ENCODE measurements at places on chromosomes 12 and 14.

DNA sequence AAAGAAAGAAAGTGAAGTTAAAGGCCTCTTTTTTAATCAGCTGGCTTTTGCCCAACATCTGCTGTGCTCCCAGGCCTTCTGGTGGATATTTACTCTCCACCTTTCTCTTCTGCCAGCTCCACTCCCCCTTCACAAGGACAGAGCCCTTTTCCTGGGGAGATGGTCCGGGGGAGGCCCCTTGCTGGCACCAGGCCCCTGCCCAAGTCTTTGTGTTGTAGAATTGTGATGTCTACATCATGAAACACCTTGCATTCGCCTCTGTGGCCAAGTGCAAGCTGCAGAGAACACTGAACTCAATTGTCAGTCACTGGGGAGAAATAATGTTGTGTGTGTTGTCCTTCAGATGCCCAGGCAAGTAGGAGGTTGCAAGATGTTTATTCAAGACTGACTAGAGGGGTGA lies 150.3 kb downstream of the DPF3 start:
- no peak for DNase-seq

GRCh38 chr12:131260954-131261353 lies 307.2 kb downstream of the ADGRD1 start:
- no peak for DNase-seq

GRCh38 chr12:54140588-54141388 lies 48.0 kb downstream of the SMUG1 start:
- DNase-seq: no peak

DNA sequence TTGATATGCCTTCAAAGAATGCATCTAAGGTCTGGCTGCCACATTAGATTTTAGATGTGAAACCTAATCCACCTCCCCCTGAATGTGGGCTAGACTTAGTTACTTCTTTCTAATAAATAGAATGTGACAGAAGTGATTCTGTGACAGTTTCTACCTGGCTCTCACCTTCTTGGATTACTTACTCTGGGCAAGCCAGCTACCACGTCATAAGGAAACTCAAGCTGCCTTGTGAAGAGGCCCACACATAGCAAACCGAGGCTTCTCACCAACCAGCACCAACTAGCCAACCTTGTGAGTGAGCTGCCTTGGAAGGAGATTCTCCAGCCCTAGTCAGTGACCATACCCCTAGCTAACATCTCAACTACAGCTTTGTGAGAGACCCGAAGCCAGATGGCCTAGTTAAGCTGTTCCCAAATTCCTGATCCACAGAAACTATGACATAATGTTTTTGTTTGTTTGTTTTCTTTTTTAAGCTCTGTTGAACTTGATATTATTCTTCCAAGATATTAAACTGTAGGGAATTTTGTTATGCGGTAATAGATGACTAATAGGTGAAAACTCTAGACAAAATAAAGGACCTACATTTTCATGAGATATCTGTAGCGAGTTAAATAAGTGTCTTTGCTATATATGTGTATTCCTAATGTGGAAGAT lies 6.2 kb downstream of the GPR19 start:
- no peak for DNase-seq

GRCh38 chr14:54570047-54570446 lies 3.1 kb downstream of the SAMD4A start:
- no peak for DNase-seq

DNA sequence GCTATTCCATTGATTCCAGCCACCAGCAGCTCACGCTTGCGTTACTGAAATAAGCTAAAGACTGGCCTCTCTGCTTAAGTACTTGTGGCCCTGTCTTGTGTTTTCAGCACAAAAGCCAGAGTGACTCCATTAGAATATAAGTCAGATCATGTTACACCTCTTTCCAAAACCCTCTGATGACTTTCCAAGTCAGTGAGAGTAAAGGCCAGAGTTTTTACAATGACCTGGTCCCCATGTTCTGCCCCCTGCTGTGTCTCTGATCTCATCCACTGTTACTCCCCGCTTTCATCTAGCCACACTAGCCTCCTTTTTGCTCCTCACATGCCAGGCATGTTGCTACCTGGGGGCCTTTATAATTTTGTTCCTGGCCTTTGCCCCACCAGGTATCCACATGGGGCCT lies 6.9 kb upstream of the CKAP4 start:
- no peak for DNase-seq

DNA sequence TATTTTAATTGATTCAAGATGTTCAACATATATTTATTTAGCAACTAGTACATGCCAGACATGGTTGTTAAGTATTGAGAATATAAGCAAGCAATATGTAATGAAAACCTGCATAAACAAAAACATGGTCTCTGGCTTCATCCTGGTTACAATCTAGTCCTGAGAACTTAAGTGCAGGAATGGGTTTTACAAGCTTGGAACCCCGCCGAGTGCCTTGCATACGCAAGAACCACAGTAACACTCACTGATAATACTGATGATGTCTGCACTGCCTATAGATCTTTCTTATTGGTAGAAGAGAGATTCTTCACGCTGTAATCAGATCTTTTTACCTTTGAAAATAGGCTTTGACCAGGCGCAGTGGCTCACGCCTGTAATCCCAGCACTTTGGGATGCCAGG lies 22.9 kb upstream of the CALM1 start:
- DNase-seq: no peak

DNA sequence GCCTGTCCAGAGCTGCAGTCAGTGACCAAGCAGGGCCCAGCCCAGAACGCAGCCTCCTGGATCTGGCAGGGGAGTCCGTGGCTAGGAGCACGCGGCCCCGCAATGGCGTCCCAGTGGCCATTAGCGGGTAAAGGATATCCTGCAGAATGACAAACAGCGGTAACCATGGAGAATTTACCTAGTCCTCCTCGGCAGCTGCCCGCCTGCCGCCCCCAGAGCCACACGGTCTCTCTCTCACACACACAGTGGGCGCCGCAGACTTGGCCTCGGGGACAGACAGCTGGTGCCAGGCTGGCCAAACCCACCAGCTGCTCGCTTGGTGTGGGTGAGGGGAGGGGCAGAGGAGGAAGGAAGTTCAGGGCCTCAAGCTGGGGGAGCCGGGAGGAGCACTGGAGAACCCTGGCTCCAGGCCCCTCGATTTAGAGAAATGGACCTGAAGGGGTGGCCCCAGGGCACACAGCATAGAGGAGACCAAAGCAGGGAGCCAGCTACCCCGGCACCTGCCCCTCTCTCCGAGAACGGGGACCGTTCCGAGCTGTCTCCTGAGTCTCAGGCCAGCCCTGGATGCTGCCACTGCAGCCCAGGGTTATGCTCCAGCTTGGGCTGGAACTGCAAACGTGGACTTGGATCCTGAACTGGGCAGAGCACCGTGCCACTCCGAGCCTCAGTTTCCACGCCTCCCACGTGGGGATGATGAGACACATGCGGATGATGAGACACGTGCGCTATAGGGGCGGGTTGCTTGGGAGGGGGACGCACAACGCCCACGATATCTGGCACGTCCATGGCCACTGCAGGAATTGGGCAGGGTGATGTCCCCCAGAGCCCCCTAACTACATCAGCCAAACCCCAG lies 3.4 kb downstream of the CDK2AP1 start:
- DNase-seq: no peak

- DNase-seq: no peak
Observed at GRCh38 chr14:101535232-101535631, 26.1 kb upstream of the DIO3 start.

- no peak for DNase-seq
Observed at GRCh38 chr12:2792671-2793500, 1.9 kb upstream of the FKBP4 start.

DNA sequence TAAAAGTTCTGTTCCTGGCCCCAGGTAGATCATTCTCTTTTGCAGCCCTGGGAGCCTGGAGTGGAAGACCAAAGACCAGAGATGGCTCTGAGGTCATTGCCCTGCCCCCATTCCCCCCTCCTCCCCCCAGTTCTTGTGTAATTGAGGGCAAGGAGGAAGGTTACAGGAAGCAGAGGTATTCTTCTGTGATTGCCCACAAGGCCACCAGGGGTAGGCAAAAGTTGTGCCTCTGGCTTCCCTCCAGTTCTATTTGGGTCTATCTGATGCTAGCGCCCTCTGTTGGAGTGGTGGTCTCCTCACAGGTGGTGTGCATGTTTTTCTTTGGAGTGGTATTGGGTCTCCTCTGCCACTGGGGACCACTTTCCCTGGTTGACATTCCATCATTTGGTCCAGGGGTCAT lies 41.2 kb upstream of the CRY1 start:
- DNase-seq: no peak

DNA sequence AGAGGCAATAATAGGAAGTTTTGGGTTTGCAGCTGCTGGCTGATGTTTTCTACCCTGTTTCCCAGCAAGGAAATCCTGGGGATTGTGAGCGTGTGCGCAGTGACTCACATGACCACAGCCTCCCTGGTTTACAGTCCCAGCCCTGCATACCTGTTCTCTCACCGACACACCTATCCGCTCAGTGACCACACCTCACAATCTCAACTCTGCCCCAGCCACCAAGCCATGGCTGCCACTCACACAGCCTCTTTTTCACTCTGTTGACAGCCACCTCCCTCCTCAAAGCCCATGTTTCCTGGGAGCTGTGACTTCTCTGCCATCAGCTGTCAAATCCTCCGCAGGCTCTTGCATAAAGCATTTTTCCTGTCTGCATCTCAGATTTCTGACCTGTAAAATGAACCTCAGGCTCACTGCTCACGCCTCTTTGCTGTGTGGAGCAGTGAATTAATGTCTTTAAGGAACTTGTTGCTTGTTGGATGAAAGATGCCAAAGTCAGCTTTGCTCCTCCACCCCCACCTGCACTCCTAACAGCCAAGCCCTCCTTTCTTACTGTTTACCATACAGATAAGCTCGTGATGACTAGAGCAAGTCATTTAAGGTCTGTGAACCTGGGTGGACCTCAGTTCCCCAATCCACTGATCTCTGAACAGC lies 43.5 kb downstream of the B4GALNT3 start:
- DNase-seq: no peak

GRCh38 chr12:55684761-55685370 lies 22.8 kb downstream of the ITGA7 start:
- no peak for DNase-seq

DNA sequence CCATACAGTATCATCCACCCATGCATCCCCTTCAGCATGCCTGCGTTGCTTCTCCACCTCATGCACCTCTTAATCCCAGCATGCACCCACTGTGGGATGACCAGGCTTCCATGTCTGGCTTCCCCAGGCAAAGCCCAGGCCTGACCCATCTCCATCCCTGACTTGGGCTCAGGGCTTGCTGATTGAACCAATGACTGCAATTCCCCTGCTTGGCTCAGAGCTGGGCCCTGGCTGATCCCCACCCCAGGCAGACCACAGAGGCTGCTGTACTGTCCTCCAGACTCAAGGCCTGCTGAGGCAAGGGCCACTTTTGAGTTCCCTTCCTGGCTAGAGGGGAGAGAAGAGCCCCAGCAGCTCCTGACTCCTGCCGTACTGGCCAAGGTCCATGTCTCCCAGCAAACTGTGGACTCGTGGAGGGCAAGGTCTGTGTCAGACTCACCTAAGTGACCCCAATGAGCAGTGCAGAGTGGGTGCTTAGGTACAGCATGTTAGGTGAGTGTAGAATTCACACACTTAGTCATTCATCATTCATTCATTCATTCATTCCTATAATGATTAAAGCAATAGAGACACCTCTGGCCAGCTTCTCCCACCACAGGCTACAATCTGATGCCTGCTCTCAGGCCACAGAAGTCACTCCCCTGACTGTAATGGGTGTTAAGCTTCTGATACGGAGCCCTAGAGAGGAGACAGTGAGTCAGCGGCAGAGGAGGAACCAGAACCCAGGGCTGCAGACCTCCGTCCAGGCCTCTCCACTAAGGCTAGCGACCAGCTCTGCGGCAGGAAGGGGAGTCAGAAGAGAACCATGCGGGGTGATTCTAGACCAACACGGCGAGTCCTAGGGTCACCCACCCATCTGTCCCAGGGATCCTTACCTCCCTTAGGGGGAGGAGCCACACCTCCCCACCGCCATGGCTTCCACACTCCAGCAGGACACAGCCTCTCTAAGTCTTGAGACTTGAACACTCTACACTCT lies 2.9 kb downstream of the BEGAIN start:
- no peak for DNase-seq

DNA sequence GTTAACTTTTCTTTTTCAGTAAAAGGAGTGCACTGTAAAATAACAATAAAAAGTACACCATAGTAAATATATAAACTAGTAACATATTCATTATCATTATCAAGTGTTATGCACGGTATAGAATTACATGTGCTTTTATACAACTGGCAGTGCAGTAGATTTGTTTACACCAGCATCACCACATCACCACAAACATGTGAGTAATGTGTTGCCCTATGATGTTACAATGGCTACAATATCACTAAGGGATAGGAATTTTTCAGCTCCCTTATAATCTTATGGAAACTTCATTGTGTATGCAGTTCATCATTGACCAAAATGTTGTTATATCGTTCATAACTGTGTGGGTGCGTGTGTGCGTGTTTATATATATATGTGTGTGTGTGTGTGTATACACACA lies 23.5 kb upstream of the NEDD1 start:
- no peak for DNase-seq

- no peak for DNase-seq
Observed at GRCh38 chr12:119642986-119643385, 24.9 kb upstream of the PRKAB1 start.

- no peak for DNase-seq
Observed at GRCh38 chr12:78096909-78097597, 266.4 kb downstream of the NAV3 start.

DNA sequence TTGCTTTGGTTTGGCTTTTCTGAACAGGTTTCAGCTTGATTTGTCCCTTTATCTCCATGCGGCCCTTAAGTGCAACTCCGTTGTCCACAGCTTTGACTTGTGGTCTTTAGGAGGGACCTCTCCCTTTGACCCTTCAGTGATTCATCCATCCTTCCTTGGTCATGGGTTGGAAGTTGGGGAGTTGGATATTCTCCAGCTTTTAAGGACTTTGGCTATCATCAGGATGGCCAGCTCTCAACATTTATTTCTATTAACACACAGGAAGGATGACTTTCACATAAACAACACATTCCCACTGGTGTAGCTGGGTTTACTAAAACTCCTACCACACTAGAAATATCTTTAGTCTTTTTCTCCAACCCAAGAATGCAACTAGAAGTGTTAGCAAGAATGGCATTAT lies 50.9 kb upstream of the E2F7 start:
- DNase-seq: no peak

- DNase-seq: no peak
Observed at GRCh38 chr12:121301876-121302275, 5.4 kb upstream of the CAMKK2 start.

- DNase-seq: no peak
Observed at GRCh38 chr14:22262881-22263280, 326.1 kb downstream of the DAD1 start.

DNA sequence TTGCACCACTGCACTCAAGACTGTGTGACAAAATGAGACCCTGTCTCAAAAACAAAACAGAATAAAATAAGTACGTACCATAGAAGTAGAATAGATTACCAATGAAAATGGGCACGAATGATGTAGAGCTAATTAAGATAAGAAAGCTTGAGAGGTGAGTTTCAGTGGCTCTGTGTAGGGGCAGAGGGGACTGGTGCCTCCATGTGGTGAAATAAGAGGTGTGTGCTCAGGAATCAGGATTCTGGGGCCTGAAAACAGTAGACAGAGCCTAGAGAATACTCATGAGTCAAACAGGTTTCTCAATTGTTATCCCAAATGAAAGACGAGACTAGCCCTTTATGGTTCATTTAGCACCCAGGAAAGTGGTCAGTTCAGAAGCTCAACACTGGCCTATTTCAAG lies 1145.1 kb downstream of the FLRT2 start:
- no peak for DNase-seq

Measured in GM13977 (cell line).